ENCODE measurements at places on chromosomes 4 and X.

DNA sequence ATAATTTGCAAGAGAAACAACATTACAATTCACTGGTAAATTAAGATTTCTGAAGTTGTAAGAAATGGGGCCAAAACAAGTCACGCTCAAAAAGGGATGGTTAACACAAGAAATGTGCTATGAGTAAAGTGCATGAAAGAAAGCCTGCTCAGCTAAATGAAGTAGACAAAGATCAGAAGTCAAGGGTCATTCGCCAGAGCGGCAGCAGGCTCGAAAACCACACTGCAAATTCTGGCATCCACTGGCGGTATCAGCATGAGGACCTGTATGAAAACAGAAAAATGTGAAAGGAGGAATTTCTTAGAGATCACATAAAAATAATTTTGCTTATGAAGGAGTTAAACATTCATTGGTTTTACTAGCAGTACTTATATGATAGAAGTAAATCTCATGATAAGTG lies 49.6 kb downstream of the FBXL5 start:
- DNase-seq = no peak

GRCh38 chr4:147589586-147589985 lies 27.6 kb upstream of the TMEM184C start:
- no peak for DNase-seq

DNA sequence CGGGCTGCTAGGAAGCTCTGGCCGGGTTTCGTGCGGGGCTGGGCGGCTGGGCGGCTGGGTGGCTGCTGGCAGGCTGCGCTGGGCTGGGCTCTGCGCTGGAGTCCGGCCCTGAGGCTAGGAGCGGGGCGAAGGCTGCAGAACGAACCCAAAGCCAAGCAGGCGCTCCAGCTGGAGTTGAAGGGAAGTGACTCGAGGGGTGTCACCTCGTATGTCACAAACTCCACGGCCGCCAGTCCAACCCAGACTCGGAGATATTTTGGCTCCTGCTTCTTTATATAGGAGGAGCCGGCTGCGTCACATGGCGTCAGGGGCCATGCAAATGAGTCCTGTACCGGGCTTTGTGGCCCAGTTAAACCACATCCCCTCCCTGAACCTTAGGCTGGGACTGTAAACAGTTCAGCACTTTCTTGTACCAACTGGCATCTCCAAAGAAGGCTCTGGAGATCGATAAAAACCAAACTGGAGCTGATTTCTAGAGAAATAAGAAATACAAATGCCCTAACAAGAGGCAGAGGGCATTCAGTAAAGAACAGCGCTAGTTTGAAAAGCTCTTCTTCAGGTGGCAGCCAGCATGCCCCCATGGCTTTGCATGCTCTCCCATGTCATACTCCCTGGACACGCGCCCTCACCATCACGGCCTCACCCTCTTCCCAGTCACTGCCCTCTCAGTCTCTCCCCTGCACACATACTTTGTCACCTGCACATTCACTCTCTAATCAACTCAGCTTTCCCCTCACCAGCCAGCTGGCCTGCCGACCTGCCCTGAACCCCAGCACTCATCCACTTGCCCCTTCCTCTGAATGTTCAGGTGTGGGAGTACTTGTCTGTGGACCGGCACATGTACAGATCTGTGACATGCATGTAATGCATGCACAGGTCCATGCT lies 58.5 kb downstream of the TSC22D3 start:
- DNase-seq = no peak

DNA sequence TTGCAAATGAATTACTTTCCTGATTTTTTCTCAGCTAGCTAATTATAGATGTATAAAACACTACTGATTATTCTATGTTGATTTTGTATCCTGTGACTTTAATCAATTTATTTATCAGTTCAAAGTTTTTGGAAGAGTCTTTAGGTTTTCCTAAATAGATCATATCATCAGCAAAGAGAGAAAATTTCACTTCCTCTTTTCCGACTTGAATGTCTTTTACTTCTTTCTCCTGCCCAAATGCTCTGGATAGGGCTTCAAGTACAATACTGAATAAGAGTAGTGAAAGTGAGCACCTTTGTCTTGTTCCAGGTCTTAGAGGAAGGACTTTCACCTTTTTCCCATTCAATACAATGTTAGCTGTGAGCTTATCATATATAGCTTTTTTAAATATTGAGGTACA lies 417.9 kb downstream of the PDGFC start:
- no peak for DNase-seq

DNA sequence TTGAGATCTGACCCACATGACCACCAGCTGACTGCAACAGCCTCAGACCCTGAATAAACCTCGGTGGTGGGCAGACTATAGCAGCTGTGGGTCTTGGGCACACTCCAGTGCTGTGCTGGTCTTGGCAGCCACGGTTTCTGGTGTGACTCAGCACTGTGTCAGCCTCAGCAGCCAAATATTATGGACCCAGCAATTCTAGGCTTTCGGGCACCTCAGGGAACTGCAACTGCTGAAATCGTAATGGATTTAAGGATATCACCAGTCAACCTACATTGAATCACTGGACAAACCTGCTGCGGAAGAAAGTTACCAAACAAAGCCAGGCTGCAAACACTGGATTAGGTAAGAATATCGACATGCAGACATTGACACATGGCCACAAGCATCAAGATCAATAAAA lies 10.5 kb upstream of the UBE2NL start:
- no peak for DNase-seq

DNA sequence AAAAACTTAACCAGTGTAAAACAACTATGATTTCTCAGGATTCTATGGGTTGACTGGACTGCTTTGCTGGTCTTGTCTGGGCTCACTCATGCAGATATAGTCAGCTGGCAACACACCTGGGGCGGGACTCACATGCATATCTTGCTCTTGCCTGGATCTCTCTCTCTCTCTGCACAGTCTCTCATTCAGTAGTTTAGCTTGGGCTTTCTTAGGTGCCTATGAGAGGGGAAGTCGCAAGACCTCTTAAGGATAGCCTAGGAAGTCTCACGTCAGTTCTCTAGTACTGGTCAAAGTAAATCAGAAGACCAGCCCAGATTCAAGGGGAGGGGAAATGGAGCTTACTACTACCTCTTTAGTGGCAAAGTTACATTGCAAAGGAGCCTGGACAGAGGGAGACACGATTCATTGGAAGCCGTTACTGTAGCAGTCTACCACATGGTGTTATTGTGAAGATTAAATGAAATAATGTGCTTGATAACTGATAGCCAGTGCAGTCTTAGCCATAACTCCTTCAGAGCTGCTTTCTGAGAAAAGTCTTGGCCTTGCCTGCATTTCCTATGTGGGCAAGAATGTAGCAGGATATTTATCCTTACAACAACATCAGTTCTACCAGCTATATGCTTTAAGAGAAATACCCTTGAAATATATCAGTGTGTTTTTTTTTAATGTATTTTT lies 2.1 kb downstream of the COPS4 start:
- DNase-seq = no peak

- no peak for DNase-seq
Measured at GRCh38 chr4:74667944-74668343, 126.4 kb downstream of the BTC start.

DNA sequence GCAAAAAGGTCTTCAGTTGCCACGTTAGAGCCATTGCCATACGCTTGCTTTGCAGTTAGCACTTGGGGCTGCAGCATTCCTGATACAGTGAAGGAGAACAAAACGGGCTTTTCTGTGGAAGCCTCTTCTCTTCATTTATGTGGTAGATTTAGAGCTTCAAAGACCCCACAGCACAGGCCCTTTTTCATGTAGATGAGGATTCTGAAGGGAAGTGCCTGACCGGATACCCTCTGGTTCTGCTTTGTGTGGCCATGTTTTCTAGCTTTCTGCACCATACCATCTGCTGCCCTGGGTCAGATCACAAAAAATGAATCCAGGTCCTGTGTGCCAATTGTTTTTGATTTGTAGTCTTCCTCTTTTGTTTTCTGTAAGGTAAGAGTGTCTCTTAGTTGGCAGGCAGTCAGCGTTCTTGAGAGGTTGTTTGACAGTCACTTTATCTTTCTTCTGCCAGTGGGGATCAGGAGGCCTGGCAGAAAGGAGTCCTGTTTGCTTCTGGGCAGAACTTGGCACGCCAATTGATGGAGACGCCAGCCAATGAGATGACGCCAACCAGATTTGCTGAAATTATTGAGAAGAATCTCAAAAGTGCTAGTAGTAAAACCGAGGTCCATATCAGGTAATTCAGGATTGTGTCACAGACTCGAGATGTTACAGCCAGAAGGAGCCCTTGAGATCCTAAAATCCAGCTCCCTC lies 7.7 kb downstream of the LAP3 start:
- DNase-seq = no peak

GRCh38 chr4:77349796-77350195 lies 192.8 kb downstream of the CCNG2 start:
- DNase-seq = peak; percentile 5

- no peak for DNase-seq
Measured at GRCh38 chr4:168051526-168051925, 40.8 kb upstream of the ANXA10 start.

GRCh38 chr4:2318885-2319284 lies 57.0 kb upstream of the MXD4 start:
- no peak for DNase-seq

GRCh38 chr4:32645653-32646052 lies 1925.5 kb downstream of the PCDH7 start:
- DNase-seq = no peak

GRCh38 chr4:124722071-124722470 lies 9.5 kb upstream of the ANKRD50 start:
- no peak for DNase-seq

GRCh38 chrX:104343428-104344129 lies 88.8 kb upstream of the ESX1 start:
- no peak for DNase-seq

GRCh38 chrX:135086197-135086854 lies 34.0 kb downstream of the ETDB start:
- peak; percentile 46 for DNase-seq

DNA sequence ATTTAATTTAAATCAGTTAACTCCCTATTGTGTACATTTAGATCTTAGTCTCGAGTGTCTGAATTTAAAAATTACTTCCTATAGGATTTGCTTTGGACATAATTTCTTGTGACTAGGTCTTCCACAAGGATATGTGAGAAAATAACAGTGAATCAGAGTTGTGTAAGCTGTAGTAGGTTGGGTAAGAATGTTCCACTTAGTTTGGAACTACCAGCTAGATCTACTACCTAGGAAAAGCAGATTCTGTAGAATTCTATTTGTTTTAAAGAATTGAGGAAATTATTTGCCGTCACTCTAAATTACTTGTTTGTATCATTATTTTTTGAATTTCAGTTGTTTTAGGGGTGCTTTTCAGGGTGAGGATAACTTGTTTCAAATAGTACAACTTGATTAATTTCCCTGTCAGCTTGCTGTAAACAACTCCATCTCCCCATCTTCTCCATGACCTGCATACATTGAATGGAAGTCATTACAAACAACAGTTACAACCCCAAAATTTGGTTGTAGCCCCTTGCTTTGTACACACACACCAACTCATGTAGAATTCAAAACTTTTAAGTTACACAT lies 1.3 kb downstream of the MTHFD2L start:
- DNase-seq = no peak

GRCh38 chr4:2290974-2291704 lies 29.2 kb upstream of the MXD4 start:
- no peak for DNase-seq

DNA sequence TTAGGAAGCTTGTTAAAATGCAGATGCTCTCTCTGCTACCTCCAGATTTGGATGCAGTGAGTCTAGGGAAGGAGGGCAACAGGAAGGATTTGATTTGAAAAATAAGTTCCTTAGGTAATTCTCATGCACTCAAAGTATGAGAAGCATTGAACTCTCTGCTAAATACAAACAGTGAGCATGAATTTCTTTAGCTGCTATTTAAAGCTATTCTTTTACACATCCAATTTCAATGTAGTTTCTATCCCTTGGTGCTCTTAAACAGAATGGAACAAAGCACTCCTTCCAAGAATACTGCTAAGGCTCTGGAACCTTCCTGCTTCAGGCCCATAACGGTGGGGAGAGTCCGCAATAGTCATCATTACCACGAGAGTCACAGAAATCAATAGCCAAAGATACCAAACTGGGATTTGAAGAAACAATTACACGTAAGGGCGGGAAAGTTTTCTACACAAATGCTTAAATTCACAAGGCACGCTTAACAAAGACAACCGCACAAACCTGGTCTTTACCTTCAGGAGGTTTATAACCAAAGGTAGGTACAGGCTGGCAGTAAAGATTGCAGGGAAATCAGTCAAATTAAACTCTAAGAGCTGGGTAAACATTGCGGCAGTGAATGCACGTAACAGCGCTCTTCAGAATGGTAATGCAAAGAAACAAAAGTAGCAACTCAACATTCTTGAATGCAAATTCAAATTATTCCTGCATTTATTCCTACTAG lies 123.2 kb upstream of the NAP1L5 start:
- DNase-seq = no peak

DNA sequence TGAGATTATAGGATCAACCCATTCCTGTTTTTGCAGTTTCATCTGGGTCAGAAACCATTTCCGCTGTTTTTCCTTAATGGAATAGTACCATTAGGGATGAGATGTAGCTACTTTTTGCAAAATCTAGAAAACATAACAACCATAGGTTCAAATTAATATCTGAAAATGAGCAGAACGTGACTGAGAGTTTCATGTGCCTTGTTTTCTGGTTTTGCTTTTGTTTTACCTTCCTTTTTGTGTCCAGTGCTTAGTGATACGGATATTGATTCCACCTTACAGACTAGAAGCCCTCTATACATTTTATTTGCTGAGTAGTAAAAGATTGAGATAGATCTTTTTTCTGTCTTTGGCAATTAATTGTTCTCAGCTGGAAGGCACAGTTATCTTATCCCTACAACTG lies 46.5 kb downstream of the SNX25 start:
- DNase-seq = no peak

- no peak for DNase-seq
Measured at GRCh38 chr4:101695176-101695575, 95.4 kb upstream of the BANK1 start.

DNA sequence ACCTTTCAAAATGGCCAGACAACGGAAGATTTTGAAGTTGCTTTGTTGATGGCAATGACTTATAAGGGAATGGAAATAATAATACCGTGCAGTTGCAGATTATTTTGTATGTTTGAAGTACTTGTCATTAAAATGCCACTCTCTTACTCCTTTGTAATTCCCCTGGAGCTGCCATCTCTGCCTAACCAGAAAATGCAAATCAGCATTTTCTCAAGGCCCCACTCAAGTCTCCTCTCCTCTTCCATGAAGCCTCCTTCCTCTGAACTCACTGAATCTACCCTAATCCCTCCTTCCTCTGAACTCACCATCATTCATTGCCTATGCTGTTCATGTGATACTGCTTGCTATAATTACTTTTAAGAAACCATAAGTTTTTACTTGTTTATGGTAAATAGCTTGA lies 60.2 kb upstream of the RBPJ start:
- DNase-seq = no peak

DNA sequence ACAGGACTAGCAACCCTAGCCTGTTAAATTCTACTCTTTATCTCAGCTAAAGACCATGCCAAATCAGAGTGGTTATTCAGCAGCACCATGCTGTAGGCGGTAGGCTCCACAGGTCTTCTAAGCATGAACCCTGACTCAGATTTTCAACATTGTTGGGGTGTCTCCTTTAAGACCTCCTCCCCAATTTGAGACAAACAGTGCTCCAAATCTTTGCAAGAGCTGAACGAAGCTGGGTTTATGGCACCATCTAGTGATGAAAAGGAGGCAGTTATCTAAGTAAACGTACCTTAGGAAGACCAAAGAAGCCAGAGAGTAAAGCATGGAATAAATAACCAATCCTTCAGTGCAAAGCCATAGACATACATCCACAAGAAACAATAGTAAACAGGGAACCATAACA lies 334.5 kb upstream of the SLC7A11 start:
- DNase-seq = peak; percentile 19

- DNase-seq = no peak
Measured at GRCh38 chr4:134408897-134409296, 207.3 kb upstream of the PABPC4L start.

Data from COR-L47 (cell line).